ENCODE measurements at places on chromosomes 4 and X. TPM values are rescaled to one million over a fixed set of nuclear protein-coding genes. Genes with fewer than 3 reads are reported as not detected.

- no peak for DNase-seq
These were observed 258.7 kb upstream of the CPEB2 start for GRCh38 chr4:14743601-14744000.

Gene TMEM154
- 2.3 TPM for polyA plus RNA-seq

Gene EFNB1
- polyA plus RNA-seq, result 63.2 TPM

Gene SYNPO2
- 4.4 TPM for polyA plus RNA-seq

Gene TCP11X2
- polyA plus RNA-seq, result 0.45 TPM

DNA sequence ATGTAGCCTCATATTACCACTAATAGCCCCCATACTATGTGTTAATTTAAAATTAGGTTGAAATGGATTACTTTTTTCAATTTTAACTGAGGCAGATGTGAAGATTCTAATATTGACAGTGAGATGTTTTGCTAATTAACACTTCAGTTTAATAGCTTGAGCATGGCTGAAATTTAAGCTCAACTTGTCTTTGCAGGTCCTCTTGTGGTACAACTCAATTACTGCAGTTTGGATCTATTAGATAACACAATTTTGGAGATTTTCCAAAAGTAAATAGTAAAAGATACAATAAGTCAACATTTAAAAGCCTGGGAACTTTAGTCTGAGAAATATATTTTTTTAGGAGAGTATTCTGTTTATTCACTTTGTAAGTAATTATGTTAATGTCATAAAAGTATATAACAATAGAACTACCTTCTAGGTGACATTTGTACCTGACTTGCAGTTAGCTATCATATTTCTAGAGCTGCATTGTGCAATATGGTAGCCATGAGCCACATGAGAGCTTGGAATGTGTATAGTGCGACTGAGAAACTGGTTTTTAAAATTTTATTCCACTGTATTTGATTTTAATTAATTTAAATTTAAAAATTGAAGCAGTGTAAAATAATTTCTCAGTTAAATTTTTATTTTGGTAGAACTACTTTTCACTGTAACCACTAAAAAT lies 73.1 kb upstream of the FMR1 start:
- DNase-seq, result no peak

Gene CDKL2
- polyA plus RNA-seq, result 2.4 TPM

DNA sequence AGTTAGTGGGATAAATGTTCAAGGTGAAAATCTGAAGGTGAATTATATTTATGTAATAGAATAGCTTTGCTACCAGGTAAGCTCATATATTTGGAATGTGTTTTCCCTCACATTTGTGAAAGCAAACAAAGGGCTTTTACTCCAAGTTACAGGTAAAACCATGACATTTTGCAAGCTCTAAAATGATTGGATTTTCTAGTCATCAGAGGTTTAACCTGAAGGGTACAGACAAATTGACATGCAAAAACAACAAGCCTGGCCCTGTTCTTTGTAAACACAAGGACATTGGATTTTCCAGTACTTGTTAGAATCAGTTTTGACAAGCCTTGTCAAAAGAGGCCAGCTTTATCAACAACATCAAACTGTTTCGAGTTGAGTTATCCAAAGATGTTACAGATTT lies 51.7 kb downstream of the ZFX start:
- DNase-seq, result no peak

GRCh38 chrX:48487362-48487798 lies 11.4 kb downstream of the FTSJ1 start:
- no peak for DNase-seq

GRCh38 chr4:153890761-153891160 lies 101.9 kb upstream of the SFRP2 start:
- no peak for DNase-seq

DNA sequence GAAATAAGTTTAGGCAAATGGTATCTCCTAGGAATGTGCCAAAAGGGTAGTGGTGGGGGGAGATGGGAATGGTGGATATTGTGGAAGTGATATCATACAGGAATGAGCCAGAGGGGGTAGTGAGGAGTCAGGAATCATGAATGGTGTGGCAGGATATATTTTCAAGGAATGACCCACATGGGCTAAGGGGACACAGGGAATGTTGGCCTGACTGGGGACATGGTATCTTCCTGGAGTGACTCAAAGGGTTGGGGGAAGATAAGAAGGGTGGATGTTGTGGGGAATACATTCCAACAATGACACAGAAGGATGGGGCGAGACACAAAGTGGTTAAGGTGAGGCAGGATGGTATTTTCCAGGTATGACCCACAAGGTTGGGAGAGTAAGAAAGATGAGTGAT lies 60.6 kb downstream of the MAOA start:
- DNase-seq, result no peak

DNA sequence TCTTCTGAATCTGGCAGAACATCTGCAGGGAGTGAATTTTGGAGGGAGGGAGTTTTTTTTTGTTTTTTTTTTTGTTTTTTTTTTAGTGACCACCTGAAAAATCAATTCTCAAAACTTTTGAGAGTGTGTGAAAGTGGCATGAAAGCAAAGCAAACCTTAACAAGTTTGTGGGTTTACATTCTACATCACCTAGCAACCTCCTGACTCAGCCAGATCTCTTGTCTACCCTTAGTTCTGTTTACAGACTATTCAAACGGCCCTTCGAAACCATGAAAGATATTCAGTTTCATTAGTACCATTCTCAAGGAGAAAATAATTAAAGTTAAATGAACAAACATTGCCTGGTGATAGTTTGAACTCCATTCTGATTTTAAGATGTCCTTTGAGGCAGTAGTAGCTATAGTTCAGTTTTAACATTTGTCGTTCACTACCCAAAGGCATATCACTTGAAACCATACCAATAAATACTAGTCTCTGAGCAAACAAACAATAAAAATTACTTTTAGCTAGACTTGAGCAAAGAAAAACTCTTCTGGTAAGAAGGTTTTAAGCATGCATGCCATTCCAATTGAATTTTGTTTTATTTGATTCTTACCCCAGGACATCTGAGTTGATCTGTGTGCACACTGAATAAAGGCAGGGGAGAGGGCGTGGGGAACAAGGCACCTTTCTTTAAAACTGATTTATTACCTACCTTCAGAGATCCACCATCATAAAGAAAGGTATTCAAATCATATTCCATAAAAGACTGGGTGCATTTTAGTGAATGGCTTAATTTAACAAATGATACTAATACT lies 137.7 kb downstream of the ARX start:
- DNase-seq, result no peak

Measured in right lung (tissue), 10 donors.